ENCODE measurements at places on chromosomes 11 and 22. TPM values are rescaled to one million over a fixed set of nuclear protein-coding genes. Genes with fewer than 3 reads are reported as not detected.

Gene GGTLC2
- not detected for total RNA-seq

Gene SLC25A22
- 16.3 TPM for total RNA-seq

Gene POU2AF1
- not detected for total RNA-seq

Gene NLRP14
- 0.10 TPM for total RNA-seq

Gene TMEM184B
- total RNA-seq: 67.5 TPM

Gene SUSD2
- 0.10 TPM for total RNA-seq

Gene SAMM50
- 35.1 TPM for total RNA-seq

Gene CCS
- total RNA-seq: 23.8 TPM

Gene CHRM4
- total RNA-seq: not detected

Gene SLC25A18
- 0.20 TPM for total RNA-seq

Gene SCGB1D2
- not detected for total RNA-seq

Gene SELENOM
- total RNA-seq: 57.9 TPM

Gene UPK2
- total RNA-seq: 0.10 TPM

Gene ZNRD2
- 33.8 TPM for total RNA-seq

Data from renal cortical epithelial cell (primary cell).